Fibroblast of upper back skin (primary cell): ENCODE measurements at places on chromosomes 3 and 15.

DNA sequence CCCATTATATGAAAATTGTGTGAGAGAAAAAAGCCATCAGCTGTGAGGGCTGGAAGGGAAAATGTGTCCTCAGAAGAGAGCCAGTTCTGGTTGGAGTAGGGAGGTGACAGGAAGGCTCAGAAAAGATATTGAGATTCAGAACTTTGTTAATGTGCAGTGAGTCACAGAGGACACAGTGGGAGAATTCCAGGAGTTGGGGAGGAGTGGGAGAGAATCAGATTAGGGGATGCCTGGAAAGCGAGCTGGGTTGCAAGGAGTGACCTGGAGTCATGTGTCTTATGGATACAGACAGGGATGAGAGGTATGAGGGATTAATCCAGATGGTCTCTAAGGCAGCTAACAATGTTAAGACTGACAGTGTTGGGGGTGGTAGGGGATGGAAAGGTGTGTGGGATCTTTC, 67.5 kb downstream of the CHST2 start:
- no peak for DNase-seq

DNA sequence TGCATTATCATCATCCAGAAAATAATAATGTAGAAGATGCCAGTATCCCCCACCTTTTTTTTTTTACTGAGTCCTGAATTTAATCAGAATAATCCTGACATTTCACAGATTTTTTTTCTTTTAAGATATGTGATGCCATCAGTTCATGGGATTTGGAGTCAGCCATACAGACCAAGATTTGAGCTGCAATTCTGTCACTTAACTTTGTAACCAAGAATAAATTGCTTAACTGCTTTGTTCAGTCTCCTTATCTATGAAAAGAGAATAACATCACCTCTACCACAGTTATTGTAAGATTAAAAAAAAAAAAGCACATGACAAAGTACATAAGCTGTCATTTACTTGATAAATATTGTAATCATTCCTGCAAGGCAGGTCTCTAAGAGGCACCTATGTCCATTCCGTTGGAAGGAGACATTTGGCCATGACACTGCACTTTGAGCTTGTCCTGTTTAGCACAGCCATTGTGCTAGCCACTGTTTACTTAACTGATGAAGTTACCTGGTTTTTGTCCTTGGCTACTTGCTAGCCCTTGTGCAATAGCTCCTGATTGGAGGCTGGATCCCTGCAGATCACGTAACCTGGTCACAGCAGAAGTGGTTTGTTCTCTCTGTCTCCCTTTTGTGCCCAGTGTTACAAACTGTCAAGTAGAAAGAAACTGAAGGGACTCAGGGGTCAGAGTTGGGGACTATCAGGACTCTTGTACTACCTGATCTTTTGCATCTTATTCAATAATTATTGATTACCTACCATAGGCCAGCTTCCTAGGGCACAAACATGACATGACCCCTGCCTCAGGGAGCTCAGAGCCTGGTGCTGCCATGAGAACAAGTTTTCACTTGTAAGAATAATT, 306.0 kb downstream of the WDR72 start:
- DNase-seq: no peak

DNA sequence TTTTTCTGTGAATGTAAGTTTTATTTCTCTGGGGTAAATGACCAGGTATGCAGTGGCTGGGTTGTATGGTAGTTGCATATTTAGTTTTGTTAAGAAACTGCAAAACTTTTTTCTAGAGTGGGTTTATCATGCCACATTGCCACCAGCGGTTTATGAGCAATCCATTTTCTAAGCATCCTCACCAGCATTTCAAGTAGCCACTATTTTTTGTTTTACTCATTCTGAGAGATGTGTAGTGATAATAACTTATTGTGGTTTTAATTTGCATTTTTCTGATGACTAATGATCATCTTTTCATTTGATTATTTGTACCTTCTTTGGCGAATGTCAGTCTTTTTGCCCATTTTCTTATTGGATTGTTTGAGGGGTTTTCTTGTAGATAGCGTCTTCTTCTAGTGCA, 56.2 kb downstream of the SPRED1 start:
- no peak for DNase-seq

DNA sequence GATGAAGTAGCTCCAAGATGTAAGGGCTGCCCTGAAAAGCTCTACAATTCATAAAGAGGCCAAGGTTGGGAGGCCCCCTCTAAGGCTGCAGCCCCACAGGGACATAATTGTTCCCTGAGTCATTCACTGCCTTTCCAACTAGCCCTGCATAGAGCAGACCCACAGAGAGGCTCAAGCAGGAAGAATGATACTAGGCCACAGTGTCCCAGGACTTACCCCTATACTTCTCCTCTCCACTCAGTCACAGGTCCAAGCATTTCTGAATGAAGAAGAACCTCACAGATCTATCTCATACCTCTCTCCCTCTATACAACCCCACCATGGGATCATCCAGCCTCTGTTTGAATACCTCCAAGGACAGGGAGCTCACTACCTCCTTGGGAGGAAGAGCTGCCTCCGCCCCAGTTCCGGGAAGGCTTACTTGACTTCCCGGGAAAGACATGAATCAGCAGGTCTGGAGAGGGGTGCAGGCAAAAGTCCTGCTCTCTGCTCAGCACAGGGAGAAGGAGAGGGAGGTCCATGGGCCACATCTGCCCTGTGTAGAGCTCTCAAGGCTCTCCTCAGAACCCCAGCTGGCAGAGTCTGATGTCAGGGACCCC, 6.9 kb upstream of the SKIC8 start:
- peak; percentile 92 for DNase-seq

DNA sequence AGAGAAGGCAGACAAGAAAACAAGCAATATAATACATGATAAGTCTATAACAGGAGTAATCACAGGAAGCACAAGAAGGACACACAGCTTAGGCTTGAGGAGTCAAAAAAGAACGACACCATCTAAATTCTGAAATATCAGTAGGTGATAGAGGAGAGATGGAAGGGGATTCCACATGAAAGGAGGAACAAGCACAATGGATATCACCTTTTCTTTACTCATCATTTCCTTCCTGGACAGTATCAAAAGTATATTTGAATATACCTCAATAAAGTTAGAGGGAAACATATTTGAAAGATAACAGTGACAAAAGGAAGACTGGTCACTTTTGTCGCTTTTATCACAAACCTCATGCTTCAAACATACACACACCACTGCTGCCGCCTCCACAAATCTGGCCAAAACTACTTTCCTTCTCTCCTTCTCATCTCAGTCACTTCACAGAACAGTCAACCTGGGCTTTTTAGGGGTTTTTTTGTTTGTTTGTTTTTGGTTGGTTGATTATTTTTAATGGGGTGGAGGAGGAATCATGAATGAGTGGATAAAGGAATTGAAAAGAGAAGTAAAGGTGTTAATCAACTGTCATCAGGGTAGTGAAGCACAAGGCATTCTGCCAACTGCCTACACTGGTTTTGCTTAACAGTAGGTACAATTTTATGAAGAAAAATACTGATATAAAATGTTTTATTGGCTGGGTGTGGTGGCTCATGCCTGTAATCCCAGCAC, 18.5 kb downstream of the DENND4A start:
- no peak for DNase-seq

DNA sequence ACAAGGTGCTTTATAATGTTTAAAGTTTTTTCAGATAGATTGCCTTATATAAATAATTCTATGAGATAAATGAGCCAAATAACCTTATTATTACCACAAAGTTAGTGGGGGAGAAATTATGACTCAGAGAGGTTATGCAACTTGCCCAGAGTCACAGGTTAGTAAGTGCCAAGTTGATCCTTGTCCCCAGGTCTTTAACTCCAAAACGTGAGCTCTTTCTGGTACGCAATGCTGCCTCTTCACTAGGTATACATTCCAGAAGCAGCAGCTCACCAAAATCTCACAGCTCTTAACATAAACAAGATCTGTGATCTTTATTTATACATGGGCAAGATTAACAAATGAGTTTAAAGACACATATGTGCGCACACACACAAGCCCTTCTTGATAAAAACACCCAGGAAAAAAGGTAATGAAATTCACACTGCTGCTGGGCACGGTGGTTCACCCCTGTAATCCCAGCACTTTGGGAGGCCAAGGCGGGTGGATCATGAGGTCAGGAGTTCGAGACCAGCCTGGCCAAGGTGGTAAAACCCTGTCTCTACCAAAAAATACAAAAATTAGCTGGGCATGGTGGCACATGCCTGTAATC, 59.8 kb upstream of the NR2F2 start:
- peak; percentile 32 for DNase-seq

GRCh38 chr3:125643172-125643571, 47.9 kb upstream of the OSBPL11 start:
- no peak for DNase-seq

DNA sequence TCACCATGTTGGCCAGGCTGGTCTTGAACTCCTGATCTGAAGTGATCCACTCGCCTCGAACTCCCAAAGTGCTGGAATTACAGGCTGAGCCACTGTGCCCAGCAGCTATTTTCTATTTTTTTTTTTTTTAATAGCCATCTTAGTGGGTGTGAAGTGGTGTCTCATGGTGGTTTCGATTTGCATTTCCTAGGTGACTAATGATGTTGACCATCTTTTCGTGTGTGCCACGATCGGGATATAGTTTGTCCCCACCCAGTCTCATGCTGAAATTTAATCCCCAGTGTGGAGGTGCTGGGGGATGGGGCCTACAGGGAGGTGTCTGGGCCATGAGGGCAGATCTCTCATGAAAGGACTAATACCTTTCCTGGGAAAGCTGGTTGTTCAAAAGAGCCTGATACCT, 41.8 kb upstream of the MUC13 start:
- no peak for DNase-seq

GRCh38 chr3:98440283-98440682, 22.7 kb upstream of the OR5K1 start:
- no peak for DNase-seq

GRCh38 chr15:45263854-45264253, 11.8 kb downstream of the SLC28A2 start:
- no peak for DNase-seq
